ENCODE measurements at places on chromosomes 7 and 10.

DNA sequence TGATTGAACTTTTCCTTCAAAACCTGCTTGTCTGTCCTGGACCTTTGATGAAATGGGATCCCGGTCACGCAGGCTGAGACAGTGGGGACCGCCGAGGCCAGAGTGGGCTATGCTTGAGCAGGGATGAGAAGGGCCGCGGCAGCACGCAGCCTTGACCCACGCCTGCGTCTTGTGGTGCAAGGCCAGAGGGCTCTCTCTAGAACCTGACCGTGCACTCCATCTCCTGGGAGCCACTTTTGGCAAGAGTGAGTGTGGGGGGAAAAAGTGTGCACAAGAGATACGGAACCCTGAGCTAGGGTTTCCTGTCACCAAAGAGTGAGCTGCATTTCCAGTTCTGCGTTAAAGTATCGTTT is 42.4 kb downstream of the WIPI2 start:
- no peak for DNase-seq

GRCh38 chr7:47967123-47967522 is 12.3 kb downstream of the HUS1 start:
- DNase-seq = no peak

DNA sequence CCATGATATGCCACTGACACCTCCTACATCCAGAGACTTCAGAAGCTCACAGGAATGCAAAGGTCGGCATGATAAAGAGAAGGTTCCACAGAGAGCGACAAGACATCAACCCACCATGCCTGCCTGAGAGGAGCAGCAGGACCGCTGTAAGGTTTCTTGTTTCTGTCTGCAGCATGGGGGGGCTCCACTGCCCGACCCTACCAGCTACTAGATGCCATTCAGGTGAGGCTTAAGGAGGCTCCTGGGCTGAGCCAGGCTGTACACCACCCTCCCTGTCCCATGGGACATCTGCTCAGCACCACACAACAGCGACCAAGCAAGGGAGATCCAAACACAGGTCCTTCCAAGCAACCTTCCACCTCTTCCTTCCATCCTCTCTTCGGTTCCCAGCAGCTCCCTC is 234.6 kb downstream of the TNS3 start:
- DNase-seq = no peak

DNA sequence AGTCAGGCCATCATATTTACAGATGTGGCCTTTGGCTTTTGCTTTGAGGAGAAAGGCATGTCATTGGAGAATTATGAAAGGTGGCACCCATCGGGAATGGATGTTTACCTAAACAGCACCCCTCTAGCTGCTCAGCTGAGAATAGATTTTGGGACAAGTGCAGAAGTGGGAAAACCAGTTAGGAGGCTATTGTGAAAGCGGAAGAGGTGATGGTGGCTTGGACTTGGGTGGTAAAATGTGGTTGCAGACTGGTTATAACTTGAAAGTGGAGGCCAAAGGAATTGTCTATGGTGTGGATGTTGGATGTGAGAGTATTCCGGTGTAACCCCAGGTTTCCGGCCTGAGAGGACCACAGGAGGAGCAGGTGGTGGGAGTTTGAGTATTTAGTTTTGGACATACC is 5.2 kb upstream of the SLC12A9 start:
- DNase-seq = no peak

DNA sequence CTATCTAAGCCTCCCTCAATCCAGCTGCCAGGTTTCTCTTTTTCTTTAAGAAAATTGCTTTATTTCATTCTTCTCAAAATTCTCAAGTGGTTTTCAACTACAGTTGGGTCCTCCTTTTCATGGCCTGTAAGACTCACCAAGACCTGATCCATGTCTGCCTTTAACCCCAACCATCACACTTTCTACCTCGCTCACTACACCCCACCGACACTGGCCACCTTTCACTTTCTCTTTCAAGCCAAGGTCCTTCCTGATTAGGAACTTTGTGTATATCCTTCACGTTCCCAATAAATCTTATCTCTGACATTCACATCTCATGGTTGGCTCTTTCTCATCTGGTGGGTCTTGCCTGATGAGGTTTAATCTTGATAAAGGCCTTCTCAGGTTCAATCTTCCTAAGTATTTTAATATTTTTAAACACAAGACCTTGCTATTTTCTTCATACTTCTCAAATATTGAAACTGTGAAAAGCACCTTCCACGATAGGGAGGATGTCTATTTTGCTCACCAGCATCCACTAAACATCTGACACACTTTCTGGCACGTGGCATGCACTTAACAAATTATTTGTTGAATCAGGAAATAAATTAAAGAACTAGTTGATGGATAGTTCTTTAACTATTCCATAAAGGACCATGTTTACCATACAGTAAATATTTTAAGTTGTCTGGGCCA is 624.8 kb downstream of the GRID1 start:
- DNase-seq = no peak

GRCh38 chr7:47885987-47886811 is 62.1 kb downstream of the PKD1L1 start:
- DNase-seq = no peak

DNA sequence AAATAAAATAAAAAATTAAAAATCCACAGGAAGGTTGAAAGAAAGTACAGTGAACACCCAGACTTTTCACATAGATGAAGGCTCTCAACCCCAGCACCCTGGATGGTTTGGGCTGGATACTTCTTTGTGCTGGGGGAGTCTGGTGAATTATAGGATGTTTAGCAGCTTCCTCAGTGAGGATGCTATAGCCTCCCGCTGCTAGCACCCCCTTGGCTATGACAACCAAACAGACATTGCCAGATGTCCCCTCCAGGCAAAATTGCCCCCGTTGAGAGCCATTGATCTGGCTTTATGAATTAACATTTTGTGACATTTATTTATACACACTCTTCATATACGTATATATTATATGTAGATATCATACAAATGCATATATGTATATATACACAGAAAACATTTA is 21.6 kb downstream of the SMKR1 start:
- DNase-seq = no peak

- DNase-seq = no peak
These were observed 42.9 kb downstream of the ELFN1 start for GRCh38 chr7:1712907-1713501.

DNA sequence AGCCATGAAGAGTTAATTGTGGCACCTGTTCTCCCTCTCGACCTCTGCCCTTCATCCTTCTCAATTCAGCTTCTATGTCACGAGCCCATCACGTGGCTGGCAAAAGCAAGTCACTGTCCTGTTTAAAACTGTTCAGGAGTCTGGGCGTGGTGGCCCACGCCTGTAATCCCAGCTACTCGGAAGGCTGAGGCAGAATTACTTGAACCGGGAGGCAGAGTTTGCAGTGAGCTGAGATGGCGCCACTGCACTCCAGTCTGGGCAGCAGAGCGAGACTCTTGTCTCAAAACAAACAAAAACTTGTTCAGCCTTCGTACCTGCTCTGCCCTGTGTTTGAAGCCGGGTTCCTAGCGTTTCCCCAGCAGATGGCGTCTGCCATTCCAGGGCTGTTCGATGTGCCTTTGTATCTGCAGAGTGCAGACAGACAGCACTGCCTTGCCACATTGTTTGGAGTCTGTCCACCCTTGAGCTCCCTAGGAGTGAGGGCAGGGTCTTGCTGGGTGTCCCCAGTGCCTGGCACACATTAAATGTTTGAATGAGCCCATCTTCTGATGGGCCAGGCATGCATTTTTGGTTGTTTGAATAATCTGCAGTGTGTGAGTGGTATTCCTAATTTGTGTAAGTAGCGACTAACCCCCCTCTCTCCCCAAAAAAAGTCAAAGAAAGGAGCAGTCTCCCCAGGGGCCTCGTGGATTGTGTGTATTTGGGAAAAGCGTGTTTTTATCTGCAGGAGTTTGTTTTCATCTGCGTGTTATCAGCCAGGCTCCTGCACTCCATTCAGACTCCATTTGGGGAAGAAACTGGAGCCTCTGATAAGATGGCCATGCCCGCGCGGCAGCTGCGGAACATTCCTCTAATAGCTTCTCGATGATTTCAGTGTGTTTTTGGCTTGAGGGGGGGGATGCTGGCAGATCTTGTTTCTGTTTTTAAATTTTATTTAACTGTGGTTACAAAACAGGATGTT is 61.2 kb downstream of the DNAJB6 start:
- peak; percentile 52 for DNase-seq

GRCh38 chr7:145624618-145625017 is 492.0 kb upstream of the CNTNAP2 start:
- DNase-seq = no peak

DNA sequence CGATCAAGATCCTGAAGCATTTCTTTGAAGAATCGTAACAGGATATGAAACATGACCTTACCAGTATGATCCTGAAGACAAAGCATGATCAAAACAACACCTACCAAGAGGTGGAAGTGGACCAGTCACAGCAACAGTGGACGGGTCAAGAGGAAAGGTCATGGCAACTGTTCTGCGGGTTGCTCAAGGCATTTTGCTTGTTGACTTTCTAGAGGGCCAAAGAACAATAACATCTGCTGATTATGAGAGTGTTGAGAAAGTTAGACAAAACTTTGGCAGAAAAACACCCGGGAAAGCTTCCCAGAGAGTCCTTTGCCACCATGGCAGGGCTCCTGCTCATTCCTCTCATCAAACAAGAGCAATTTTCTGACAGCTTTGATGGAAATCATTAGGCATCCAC is 65.6 kb upstream of the LRRC18 start:
- peak; percentile 68 for DNase-seq

DNA sequence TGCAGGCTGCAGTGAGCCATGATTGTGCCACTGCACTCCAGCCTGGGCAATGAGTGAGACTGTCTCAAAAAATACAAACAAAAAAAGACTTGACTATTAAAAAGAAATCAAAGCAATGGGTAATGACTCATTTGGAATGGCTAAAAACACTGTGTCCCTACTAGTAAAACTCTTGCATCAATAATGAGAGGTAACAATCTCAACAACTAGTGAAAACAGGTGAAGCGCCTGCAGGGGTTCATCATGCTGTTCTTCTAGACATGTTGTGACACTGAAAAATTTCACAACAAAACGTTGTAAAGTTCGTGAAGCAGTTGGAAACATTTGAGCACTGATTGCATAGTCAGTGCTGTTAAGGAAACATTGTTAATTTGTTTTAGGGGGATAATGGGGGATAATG is 26.9 kb upstream of the SLC29A4 start:
- no peak for DNase-seq

- DNase-seq = no peak
These were observed 51.6 kb upstream of the ARL4A start for GRCh38 chr7:12635830-12636229.

DNA sequence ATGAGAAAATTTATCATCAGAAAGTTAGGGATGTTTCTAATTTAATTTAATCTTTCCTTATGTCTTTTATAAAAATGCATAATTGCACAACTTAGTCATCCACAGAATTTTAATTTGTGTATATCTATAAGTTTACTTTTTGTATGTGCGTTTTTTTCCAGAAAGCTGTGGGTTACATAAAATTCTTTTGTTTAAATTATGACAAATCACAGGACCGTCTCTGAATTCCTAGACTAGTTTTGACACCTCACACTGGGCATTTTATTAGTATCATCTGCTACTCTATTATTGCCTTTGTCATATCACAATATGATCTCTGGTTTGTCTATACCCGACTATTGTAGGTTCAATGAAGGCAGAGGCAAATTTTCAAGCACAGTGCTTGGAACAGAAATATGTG is 482.4 kb upstream of the SEMA3D start:
- no peak for DNase-seq

GRCh38 chr10:104548090-104548489 is 93.0 kb upstream of the SORCS3 start:
- no peak for DNase-seq

GRCh38 chr10:68618234-68618633 is 58.1 kb downstream of the TET1 start:
- no peak for DNase-seq

DNA sequence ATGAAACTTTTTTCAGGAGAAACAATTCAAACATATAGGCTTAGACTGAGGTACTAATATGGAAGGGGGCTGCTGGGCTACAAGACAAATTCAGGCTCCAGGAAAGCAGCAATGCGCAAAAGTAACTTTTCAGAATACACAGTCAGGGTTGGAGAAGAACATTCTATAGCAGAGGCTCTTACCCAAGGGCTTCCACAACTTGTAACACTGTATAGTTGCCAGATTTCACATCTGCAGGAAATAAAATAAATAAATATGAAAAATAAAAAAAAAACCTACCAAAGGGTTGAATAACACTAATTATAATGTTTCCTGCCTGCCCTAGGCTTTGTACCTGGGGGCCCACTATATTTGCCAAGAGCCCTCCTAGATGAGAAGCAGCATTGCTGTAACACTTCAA is 14.3 kb downstream of the MMS19 start:
- DNase-seq = no peak

GRCh38 chr7:124183649-124184048 is 150.8 kb upstream of the TMEM229A start:
- DNase-seq = no peak

GRCh38 chr10:788796-789748 is 99.6 kb upstream of the DIP2C start:
- DNase-seq = peak; percentile 81

GRCh38 chr10:102612964-102613275 is 31.4 kb upstream of the TRIM8 start:
- no peak for DNase-seq

DNA sequence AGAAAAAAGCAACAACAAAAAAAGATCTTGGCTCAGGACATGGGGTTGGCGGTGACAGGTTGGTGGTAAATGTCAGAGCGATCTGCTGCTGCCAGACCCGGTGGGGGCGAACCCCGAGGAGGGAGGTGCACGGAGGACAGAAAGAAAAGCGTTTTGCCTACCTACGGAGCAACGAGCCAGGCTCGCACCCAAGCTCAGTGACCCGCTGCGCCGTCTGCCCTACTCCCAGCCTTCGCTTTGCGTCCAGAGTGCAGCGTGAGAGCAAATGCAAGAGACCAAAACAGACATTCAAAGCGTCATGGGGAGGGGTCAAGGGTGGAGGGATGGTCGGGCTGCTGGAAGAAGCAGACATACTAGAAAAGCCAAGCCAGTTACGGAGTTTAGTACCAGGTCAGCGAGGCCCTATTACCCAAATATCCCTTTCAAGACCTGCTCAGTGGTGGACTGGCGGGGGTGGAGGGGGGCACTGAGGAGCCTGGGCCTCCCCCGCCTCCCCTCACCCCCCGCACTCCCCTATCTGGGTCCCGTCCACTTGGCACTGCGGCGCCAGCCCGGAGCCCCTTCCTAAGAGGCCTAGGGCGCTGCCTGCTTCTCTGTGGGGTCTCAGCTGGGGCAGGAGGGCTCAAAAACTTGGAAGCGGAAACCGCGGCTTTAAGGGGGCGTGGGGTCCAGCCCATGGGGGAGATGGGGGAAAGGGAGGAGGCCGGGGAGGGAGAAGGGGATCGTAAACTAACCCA is 66.9 kb downstream of the SLC29A4 start:
- DNase-seq = no peak

DNA sequence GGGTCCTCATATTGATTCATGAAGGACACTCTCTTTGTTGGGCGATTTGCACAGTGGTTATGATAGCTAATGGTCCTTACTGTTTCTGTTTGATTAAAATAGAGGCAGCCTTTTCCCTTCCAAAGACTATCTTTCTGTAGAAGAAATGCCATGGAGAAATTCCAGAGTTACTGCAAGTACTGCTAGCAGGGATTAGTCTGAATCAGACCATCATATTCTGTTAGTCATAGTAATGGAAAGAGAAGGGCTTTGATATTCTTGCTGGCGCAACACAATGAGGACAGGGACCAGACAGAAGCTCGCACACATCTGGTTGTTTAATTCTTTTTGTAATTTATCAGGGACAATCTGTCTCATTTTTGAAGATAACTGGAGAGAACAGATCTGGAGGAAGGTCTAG is 304.5 kb upstream of the FZD8 start:
- DNase-seq = no peak

- DNase-seq = no peak
These were observed 269.2 kb downstream of the RNLS start for GRCh38 chr10:88313878-88314277.

Data from tibial artery (tissue), 4 donors.